ENCODE measurements at places on chromosomes 5 and 9.

DNA sequence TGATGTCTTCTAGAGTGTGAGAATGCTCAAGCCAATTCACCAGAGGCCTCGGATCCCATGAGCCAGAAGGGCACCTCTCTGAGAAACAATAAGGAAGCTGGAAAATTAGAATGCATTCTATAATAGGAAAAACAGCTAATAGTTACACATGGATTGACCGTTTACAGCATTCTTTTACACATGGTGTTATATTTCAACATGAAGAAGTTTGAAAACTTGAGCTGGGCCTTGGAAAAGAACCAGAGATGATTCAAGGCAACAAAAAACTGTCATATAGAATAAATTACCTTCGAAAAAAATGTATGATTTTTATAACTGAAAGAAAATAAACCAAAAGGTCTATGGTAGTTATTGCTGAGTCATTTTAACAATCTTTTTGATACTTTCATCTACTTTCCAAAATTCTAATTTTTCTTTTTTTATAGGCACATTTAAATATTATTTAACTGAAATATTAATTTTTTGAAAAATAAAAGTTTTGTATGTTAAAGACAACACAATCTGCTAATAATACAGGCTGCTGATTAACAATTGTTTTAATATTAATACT, 6.2 kb downstream of the SH3TC2 start:
- DNase-seq, result no peak

DNA sequence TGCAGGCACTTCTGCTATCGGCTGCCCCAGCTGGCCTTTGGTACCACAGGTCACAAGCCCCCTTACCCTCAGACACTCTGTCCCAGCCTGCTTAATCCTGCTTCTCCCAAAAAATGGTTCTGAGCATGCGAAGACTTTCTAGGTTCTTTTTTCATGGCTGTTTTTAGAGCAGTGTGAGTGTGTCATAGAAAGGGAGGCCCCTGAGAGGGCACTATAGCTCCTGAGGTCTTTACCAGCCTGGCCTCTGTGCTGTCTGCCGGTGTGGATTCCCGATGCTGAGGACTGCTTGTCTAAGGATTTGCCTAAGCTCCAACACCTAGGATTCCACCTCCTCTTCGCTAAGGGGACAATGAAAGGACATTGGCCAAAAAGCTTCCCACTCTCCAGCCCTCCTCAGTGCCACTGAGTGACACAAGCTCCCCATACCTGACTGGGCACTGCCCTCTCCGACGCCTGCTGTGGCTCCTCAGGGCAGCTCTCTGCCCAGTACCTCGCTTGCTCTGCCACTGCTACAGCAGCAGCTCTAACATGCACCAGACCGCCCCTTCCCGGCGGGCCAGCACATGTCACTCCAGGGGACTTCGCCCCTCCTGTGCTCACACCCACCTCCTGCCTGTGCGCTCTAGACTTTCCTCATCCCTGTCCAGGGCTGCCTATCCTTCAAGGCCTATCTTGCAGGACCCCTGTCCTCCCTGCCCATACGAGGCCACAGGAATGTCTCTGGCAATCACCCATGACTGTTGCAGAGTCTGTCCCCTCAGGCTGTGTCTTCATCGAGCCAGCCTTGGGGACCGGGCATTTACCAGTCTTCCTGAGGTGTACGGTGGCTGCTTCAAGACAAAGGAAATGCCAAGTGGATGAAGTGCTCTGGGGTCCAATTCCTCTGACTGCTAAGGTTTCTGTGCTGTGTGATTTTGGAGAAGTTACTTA, 21.0 kb downstream of the MACROH2A1 start:
- no peak for DNase-seq

DNA sequence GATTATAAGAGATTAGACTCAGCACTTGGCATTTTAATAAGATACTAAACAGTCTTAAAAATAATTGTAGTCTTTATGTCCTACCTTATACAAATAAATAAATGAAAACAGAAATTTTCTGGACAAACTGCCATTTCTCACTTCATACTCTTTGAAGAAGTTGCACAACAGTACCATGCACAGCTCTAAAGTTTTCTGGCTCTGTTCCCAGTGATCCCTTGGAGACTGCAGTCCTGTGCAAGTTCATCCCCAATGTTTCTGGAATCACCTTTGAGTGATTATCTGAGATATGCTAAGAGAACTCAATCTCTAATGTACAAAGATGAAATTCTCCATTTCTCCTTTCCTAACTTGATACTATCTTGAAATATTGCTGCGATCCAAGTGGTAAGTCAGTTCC, 330.4 kb upstream of the EDIL3 start:
- DNase-seq, result no peak

- DNase-seq, result no peak
Observed at GRCh38 chr5:139462586-139463276, at the start of gene ECSCR. Gene ECSCR (minus strand): TSS chr5:139462743. CDS start chr5:139462670, 73 bp downstream.

- no peak for DNase-seq
Observed at GRCh38 chr9:88809355-88810161, 181.7 kb upstream of the S1PR3 start.

DNA sequence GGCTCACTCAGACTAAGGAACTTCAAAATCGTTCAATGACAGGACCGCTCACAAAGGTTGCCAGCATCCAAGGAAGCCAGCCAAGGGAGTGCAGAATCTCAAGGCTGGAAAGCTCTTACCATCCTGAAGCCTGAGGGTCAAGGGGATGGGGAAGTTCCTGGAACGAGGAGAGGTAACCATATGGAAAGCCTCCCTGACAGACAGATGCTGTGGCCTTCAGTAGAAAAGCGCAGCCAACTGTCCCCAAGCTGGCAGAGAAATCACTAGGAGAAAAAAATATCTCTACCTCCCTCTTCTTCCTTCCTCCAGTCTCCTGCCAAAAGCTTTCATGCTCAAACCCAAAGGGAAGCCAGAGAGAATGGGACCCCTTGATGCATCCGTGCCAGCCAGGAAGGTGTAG, 90.5 kb upstream of the RANBP3L start:
- DNase-seq, result no peak

GRCh38 chr5:38715696-38716095, 130.1 kb upstream of the OSMR start:
- no peak for DNase-seq

DNA sequence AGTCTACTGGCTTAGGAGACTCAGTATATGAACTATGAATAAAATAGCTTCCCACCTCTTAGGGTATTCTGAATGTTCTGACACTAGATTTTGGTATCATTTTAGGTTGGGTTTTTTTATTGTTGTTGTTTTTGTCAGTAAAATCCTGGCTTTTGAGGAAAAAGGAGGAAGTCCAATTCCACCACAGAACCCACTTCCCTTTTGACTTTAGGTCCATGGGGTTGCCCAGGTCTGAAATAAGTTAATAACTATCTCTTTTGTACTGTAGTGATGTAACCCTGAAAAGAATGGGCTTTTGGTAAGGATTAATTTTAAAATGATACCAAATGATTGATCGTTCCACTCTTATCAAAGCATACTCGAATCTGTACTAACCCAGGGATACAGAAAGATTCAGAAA, 29.1 kb upstream of the IL12B start:
- DNase-seq, result no peak

DNA sequence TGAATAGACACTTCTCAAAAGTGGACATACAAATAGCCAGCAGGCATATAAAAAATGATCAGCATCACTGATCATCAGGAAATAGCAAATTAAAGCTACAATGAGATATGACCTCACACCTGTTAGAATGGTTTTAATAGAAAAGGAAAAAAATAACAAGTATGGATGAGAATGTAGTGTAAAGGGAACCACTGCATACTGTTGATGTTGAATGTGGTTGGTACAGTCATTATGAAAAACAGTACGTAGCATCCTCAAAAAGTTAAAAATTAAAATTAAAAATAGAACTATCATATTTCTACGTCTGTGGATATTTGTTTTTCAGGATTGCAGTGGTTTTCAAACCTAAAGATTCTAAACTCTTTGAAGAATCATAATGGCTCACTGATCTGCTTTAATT, 215.1 kb upstream of the NREP start:
- no peak for DNase-seq

DNA sequence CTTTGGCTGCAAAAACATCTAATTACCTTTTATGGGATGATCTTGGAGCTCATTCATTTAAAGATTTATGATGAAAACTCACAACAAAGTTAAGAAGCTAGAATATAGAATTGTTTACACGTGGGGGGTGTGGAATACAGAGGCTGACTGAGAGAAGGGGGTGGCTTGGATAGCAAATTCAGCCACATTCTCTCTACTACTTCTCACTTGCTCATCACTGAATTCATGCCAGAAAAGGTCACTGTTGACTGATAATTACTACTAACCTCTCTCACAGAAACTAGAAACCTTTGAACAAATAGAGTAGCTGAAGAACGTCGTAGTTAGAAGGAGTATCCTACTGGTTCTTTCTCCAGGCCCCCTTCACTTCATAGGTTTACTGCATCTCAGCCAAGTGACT, 808.2 kb downstream of the BRINP1 start:
- no peak for DNase-seq

DNA sequence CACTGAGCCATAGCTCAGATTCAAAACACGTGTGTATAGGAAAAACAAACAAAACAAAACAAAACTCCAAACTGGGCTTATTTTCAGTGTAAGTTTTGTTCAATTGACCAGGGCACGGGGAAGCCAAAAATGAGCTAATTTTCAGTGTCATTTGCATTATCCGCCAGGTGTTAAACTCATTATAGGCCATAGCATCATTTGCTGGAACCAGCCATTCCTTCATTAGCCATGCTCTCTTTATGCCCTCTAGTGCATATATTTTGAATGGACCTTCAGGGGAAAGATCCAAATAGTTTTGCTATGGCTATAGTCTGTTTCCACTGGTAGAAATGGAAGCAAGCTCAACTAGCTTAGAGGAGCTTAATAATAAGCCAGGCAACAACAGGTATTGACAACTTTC, 1205.2 kb upstream of the DMAC1 start:
- DNase-seq, result no peak

DNA sequence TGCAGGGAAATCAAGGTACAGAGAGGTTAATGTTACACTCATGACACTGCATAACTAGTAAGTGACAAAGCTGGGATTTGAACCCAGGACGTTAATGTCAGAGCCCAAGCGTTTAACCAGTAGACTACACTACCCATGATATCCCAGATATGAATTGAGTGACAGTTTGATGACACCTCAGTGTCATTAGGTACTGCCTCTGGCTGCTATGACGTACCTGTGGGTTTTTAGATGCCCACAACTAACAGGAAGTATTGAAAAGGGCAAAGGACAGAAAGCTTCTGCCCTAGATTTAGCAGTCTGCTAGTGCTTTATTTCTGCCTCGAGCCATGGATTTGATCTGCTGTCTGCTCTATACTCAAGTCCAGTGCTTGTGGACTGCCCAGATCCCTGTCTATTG, 56.2 kb downstream of the GLRA1 start:
- no peak for DNase-seq

GRCh38 chr9:106921341-106921899, 58.5 kb downstream of the ZNF462 start:
- DNase-seq, result peak; percentile 32

DNA sequence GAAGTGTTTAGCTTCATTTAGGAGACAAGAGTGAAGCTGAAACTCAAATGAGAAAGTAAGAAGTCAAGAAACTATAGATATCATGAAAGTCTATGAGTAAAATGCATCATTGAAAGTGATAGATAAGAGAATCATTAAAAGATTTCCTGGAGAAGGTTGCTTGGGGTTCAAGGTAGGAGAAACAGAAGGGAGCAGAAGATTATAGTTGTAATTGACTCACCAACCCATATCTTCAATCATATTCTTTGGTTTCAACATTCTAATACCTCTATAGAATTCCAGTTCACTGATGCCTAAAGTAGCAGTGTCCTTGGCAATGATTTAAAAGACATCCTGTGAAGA, 365.7 kb upstream of the RIOK2 start:
- no peak for DNase-seq

GRCh38 chr5:123929055-123929474, 417.1 kb downstream of the CSNK1G3 start:
- no peak for DNase-seq

DNA sequence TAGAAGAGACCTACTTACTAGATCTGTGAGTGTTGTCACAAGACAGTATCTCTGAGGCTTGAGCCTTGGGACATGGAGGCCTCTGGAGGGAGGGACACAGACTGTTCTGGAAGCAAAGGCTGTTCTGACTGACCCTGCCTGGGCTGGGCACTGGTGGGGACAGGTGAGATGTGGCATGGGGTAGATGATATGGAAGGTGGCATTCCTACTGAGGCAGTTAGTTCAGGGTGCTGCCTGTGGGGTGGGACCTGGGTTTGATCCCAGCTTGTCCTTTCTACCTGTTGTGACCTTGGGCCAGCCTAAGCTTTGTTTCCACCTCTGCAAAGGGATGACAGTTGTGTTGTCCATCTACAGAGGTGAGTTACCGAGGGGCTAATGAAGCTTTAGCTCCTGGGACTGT, 140.2 kb downstream of the C9orf50 start:
- no peak for DNase-seq

DNA sequence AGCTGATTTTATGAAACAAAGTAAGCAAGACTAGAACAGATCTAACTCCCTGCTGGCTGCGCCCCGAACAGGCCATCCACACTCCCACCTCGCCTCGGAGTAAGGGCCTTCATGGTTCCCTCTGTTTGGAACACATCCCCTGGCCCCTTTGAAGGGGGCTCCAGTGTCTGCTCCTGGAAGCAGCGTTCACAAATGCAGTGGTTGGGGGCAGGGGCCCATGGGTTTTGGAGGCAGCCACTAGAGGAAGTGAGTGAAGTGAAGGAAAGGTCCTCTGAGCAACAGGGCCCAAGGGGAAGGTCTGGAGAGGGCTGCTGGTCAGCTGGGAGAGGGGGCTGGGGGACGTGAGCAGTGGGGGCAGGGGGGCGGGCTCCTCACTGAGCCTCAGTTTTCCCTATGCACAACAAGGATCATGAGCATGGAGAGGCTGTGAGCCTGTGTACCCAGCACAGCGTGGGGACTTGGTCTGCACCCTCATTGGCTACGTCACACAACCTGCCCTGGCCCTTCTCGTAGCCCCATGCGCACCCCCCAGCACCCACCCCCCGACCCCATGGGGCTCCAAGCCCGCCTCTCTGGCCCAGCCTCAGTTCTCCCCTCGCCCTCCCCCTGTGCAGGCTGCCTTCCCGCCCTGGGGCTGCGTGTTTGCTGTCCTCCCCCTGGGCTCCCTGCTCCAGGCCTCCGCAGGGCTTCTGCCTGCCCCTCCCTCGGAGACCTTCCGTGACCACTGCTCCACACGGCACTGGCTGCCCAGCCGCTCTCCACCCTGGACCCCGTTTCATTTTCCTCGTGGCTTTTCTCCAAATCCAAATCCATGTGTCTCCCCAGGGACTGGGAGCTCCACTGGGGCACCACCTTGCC, 39.5 kb downstream of the RASGEF1C start:
- no peak for DNase-seq

- DNase-seq, result peak; percentile 86
Observed at GRCh38 chr5:43514816-43515677, at the start of gene C5orf34. Gene C5orf34 (minus strand): TSS chr5:43515148. CDS start chr5:43509339, 5,809 bp downstream.

GRCh38 chr5:5235685-5236084, 95.6 kb downstream of the ADAMTS16 start:
- no peak for DNase-seq

- no peak for DNase-seq
Observed at GRCh38 chr5:91311168-91311696, 71.9 kb downstream of the ARRDC3 start.

GRCh38 chr5:56638768-56639238, 176.5 kb upstream of the MAP3K1 start:
- DNase-seq, result no peak
